ENCODE measurements at places on chromosomes 11 and 22.

- DNase-seq = no peak
Observed at GRCh38 chr11:120229451-120230424, 10.2 kb upstream of the POU2F3 start.

DNA sequence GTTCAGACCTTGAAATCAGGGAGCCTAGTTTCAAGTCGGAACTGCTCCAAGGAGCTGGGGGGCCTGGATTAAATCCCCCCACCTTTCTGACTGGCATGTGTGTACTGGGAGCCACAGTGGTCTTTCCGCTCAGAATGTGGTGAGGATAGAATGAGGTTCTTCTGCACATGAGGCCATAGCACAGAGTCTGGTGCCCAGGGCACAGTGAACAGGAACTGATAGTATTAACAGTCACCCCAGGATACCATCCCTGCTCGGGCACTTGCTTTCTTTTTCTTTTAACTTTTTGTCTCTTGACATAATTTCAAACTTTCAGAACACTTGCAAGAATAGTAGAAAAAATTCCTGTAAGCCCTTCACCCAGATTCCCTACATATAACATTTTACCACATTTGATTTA, 28.8 kb downstream of the LMO1 start:
- no peak for DNase-seq

DNA sequence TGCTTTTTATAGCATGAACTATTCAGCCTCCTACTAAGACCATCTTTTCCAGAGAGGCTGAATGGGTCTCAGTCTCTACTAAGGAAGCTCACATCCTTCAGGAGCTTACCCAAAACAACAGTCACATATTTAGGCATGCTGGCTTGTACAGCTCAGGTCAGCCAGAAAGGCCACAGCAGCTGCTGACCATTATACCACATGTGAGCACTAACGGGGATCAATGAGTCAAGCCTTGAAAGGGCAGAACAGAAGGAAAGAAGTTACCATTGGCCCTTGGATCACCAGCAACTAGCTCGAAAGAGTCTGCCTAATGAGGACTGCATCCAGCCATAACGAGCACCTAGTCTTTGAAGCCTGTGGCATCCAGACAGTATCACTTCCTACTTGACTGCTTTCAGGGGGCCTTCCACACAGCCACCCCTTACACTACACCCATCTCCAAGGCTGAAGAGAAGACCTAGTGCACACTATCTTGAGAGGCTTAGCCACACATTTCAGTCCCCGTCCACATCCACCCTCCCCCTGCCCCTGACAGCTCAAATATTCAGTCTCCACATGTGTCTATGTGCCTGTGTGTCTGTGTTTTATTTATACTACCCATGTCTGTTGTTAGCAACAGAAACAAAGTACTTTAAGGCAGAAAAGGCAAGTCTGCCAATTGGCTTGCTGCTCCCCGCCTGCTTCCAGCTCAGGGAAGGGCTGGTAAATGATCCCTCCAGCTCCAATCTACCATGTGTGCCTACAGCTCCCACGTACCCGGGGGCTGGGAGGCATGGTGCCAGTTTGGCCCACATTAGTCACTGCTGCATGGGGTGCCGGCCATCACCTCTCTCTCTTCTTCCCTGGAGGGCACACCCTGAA, 95.5 kb downstream of the RPL27A start:
- DNase-seq = no peak

GRCh38 chr11:122737951-122738693, 82.6 kb downstream of the UBASH3B start:
- peak; percentile 53 for DNase-seq

DNA sequence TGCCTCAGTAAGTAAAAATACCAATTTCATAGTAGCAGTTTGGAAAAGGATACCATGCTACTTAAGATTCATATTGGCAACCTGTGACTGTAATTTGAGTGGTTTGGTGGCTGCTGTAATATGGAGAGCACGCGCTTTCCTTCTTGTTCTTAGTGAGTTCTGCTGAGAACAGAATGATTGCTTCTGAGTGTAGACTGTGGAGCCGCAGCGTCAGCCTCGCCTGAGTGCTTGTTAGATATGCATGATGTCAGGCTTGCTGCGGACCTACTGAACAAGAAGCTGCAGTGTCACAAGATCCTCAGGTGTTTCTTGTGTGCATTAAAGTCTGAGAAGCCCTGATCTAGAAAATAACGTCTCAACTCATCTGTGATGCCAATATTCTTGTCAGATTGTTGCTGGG, 143.2 kb downstream of the ARHGAP42 start:
- DNase-seq = no peak

GRCh38 chr11:111770581-111771134, 4.5 kb upstream of the PPP2R1B start:
- DNase-seq = no peak

- DNase-seq = no peak
Observed at GRCh38 chr11:44207292-44207691, 102.6 kb downstream of the ALX4 start.

DNA sequence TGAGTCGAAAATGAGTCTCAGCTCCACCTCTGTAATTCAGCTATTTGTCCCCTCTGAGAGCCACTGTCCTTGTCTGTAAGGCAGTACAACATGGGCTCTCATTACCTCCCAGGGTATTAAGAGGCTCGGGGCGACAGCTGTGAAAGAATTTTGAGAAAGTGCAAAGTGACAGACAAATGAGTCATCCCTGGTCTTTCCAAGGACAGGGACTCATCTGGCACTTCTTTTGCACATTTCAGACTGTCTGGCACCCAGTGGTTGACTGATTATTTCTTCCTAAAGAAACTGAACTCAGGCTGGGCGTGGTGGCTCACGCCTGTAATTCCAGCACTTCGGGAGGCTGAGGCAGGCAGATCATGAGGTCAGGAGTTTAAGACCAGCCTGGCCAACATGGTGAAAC, 62.1 kb upstream of the ARFGAP3 start:
- no peak for DNase-seq

DNA sequence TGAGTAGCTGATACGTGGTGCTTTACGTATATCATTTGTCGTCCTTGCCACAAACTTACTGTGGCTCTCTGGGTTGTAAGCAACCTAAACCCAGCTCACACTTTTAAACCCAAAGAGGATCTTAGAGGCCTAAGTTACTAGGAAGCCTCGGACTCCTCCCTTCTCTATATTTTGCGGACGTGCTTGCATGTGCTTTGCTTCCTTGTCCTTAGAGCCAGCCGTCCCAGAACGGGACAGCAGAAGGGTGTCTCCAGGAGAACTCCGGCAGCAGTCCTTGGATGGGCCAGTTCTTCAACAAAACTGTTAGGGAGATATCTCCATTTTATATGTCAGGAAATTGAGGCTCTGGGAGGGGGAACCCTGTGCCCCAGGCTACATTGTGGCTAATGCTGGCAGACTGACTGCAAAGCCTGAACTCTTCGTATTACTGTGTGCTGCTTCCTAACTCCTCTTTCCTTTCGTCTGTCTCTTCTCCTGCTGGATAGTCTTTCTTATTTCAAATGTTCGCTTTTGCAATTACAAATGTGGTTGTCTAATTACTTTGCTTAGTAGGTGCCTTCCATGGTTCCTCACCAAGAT, 33.8 kb downstream of the TNRC6B start:
- peak; percentile 52 for DNase-seq

DNA sequence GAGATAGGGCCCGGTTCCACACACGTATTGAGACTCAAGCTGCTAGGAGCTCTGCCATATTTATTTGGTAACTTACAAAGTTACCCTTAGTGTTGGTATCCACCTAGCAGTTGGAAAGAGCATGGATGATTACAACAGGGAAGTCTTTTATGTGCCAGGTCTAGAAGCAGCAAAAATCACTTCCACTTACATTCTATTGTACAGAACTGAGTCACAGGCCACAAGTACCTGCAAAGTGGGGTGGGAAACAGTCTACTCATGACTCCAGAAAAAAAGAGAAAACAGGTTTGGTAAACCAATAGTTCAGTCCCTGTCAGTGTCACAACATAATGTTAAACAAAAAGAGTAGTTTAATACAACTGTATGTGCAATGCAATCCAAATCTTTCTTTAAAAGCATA, 279.6 kb upstream of the PITPNB start:
- no peak for DNase-seq

DNA sequence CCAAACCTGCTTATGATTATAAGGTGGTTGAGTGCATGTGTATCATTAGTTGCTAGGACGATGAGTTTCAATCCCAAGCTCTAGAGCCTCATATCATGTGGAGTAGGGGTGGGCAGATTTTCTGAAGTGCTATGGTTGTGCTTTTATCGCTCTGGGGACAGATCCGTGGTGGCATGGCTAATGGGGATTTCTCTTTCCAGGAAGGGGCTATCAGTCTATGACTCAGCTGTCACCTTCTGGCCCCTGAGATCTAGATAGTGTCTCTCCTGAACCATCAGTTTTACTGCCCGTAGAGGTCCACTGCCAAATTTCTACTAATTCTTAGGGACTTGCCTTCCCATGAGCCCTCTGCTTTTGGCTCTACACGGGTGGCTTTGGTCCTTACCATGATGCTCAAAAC, 51.8 kb downstream of the FDX1 start:
- DNase-seq = no peak

DNA sequence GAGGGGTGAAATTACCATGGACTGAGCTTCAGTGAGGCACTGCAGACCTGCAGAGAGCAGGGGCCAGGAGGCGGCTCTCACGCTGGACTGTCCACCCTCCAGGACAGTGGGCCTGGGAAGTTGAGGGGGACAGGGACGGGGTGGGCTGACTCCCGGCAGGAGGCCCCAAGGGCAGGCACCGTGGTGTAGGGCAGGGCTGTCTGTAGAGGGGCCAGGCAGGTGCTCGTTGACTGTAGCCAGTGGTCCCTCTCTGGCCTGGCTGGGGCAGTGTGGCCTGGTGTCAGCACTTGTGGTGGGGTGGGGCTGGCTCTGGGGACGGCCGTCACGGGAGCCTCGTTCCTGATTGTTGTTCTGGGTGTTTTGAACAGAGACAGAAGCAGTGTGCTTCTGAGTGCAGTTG, 46.4 kb downstream of the MUC6 start:
- DNase-seq = no peak

- peak; percentile 21 for DNase-seq
Observed at GRCh38 chr11:93225662-93226061, 27.9 kb upstream of the SLC36A4 start.

- DNase-seq = peak; percentile 18
Observed at GRCh38 chr11:110463153-110463552, 33.4 kb downstream of the FDX1 start.

DNA sequence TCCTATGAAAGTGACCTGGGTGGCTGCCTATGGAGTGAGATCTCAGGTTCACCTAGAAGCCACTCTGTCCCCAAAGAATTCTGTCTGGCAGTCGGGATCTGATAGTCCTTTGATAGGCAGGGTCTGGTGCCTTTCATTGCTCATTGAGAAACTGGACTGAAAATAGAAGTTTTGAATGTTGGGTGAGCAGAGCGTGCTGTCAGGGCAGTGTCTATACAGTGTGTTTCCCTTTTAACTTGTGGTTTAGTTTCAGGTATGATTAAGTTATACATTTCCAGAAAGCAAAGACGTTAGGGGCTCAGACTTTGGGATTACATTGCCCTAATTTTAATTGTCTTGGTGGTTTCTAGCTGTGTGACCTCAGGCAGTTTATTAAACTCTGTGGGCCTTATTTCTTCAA, 111.3 kb upstream of the PAX6 start:
- DNase-seq = no peak

DNA sequence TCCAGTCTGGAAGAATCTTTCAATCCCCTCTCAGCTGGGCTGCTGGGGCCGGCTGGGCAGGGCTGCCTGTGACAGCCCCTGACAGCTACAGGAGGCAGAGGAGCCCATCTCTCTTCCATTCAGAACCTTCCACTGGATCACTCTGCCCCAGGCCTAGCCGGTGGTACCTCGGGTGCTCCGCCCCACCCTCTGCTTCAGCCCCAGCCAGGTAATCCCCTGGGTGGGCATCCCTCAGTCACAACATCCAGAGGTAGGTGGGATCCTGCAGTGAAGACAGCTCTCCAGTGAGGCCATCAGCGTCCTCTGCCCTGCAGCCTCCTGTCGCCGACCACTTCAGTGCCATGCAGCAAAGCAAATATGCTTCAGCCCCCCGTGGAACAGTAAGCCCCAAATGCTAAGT, 223.7 kb downstream of the DSCAML1 start:
- no peak for DNase-seq

GRCh38 chr22:17065433-17065832, 19.4 kb upstream of the IL17RA start:
- no peak for DNase-seq

- peak; percentile 56 for DNase-seq
Observed at GRCh38 chr11:13952221-13952620, 10.3 kb upstream of the SPON1 start.

- no peak for DNase-seq
Observed at GRCh38 chr11:103234974-103235373, 125.7 kb downstream of the DYNC2H1 start.

DNA sequence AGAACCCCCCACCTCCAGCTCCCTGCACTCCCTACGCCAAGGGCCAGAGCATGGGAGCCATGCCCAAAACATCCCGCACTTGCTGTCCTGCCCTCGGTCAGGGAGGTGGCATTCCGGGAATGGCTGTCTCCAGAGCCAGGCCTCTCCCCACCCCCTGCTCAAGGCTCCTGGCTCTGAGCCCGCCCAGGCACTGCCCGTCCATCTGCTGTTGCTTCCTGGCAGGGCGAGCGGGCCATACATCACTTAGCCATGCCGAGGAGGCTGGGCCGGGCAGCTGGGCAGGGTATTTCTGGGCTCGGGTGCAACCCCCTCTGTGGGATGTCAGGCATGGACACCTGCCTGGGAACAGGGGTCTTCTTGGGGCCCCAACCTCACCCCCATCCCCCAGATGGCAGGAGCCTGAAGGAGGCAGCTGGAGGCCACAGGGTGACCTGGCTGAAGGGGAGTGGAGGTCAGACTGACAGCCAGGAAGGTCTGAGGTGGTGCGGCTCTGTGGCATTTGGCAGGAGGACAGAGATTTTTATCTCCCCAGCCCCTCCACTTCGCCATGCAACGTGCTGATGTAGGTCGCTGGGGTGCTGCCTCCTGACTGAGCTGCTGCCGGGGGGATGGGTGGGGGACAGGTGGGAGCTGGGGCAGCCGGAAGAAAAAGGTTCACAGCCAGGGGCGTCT, 8.7 kb upstream of the CABP7 start:
- no peak for DNase-seq

GRCh38 chr11:72618803-72619202, 55.4 kb downstream of the PDE2A start:
- no peak for DNase-seq

- DNase-seq = no peak
Observed at GRCh38 chr22:48424201-48424627, 1403.5 kb downstream of the BRD1 start.

DNA sequence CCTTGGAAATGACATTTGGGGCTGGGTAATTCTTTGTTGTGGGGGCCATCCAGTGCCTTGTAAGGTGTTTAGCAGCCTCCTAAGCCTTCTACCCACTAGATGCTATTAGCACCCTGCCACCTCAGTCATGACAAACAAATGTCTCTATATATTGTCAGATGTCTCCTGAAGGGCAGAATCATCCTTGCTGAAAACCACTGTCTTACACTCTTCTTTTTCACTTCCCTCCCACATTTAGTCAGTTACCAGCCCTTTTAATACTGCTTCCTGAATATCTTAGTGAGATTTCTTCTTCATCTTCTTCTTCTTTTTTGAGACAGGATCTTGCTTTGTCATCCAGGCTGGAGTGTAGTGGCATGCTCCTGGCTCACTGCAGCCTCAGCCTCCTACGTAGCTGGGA, 33.1 kb downstream of the TNRC6B start:
- DNase-seq = peak; percentile 52
